ENCODE measurements at places on chromosomes 5 and 9.
A peak's percentile ranks its signal among the peaks of the same experiment; 100 is the strongest.

- no peak for DNase-seq
These were observed 28.7 kb upstream of the IFNE start for GRCh38 chr9:21510806-21511205.

- DNase-seq: no peak
These were observed 75.9 kb upstream of the DAB2 start for GRCh38 chr5:39500551-39501175.

- no peak for DNase-seq
These were observed 141.4 kb upstream of the LMX1B start for GRCh38 chr9:126472198-126472947.

- no peak for DNase-seq
These were observed 13.4 kb downstream of the PBX3 start for GRCh38 chr9:125760537-125760936.

- DNase-seq: no peak
These were observed 66.0 kb upstream of the ORM1 start for GRCh38 chr9:114256827-114257328.

- DNase-seq: no peak
These were observed 371.2 kb downstream of the NFIB start for GRCh38 chr9:13942695-13943094.

- no peak for DNase-seq
These were observed 68.6 kb upstream of the STARD4 start for GRCh38 chr5:111580956-111581355.

DNA sequence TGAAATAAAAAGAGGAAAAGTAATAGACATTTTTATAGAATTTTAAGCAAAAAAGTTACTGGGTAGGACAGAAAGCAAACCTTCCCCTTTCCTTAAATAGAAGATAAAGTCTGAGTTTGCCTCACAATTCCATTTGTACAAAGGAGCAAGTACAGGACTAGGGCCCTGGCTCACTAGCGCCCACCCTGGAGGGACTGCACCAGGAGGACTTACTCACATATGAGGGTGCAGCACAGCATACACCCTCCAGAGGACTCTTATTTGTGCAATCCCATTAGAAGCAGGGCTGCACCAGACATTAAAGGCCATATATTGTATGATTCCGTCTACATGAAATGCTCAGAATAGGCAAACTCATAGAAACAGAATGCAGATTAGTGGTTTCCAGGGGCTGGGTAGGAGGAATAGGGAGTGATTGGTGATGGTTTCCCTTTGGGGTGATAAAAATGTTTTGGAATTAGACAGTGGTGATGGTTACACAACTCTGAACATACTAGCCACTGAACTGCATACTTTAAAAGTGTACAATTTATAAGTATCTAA, 4.5 kb downstream of the REEP5 start:
- peak; percentile 37 for DNase-seq

DNA sequence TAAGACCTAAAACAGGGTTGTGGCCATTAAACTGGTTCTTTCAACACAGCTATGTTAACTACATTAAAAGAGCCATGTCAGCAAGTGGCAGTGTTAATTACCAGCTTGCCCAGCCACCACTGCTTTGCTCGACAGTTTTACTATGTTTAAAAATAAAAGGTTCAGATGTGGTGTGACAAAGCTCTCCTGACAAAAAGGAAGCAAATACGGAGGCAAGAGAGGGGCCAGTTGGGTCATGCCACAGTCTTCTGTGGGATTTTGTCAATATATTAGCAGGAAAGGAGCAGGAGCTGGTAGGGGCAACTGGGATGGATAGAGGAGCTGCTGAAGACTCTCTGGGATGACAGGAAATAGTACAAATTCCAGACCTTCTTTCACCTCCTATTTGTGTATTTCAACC, 113.5 kb upstream of the PCA3 start:
- no peak for DNase-seq

DNA sequence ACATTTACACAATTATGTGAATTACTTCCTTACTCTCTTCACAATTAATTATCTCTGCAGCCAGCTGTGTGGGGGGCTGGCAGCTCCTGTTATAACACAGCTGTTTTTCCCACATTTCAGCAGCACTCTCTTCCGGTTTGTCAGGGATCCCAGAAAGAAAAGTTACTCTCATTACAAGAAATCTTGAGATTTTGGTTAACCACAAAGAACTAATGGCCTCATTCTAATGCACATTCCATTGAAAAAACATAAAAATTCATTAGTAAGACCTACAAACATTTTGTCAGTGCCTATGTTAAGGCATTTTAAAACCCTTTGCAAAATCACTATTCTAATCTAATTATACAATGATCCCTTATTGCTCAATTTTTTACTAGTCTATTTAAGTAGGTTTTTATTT, 64.1 kb downstream of the PDE4D start:
- no peak for DNase-seq

GRCh38 chr5:61532983-61533382, 200.9 kb downstream of the ZSWIM6 start:
- no peak for DNase-seq

DNA sequence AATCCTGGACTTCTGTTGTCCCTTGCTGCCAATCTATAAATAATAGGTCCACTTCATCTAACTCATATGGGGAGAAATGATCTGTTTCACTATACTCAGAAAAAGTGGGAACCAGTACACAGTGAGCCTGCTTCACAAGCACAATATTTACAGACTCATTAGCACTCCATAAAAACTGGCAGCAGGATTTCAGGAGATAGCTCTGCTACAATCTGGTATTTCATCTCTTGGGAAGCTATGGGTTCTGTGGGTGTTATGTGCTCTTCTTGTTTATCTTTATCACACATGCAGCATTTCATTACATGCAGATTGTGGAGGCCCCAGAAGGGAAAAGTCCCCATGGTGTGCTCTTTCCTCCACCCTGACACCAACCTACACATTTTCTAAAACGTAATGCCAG, 33.2 kb downstream of the UGT3A2 start:
- no peak for DNase-seq

DNA sequence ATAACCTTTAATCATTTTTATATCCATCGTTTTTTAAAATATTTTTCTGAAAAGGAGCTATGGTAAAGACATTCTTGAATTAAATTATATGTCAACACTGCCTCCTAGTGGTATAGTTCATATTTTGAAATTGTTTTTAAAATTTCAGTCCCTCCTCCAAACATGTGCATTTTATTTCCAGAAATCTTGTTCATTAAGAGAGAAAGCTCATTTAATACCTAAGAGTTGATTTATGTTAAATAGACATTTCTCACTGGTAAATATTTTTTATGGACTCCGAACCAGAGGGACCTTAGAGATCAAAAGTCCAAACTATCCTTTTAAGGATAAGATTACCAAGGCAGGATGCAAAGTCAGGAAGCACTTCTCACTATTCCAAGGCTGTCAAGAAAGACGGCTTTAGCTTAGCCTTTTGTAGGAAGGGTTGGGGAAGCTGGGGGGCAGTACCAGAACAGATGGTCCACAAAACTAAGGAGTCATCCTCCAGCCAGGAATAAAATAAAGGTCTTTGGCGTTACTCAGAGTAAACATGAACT, 21.6 kb downstream of the BHMT start:
- peak; percentile 30 for DNase-seq

- no peak for DNase-seq
These were observed 25.5 kb downstream of the MTRR start for GRCh38 chr5:7894439-7894838.

DNA sequence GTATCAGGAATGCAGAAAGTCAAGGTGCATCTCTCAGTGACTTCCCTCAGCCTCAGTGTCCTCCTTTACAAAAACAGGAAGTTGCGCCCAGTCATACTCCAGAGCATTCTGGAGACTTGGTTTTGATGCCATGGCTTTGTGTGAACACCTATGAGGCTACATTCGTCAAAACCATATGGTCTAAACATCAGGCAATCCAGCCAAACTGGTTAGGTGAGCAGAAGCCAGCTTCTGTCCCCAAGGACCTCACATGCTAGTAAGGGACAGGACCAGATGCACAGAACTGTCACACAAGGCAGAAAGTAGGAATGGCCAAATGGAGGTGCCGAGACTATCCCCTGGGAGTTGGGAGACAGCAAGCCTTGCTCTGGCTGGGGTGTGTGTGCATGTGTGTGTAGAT, 217.2 kb downstream of the MELK start:
- DNase-seq: no peak

DNA sequence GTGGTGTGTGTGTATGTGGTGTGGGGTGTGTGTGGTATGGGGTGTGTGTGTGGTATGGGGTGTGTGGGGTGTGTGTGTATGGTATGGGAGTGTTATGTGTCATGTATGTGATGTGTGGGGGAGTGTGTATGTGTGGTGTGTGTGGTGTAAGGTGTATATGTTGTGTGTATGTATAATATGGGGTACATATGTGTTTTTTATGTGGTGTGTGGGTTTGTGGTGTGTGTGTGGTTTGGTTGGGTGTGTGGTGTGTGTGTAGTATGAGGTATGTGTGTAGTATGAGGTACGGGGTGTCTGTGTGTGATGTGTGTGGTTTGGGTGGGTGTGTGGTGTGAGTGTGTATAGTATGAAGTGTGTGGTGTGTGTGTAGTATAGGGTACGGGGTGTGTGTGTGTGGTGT, 11.4 kb downstream of the ECSCR start:
- no peak for DNase-seq
